Stimulated activated naive CD8-positive, alpha-beta T cell treated with anti-CD3 and anti-CD28 coated beads, Interleukin-15, Interleukin-2, amounts not matched to agents 100 U/mL and 50 U/mL, for 24 hours (primary cell): ENCODE measurements at places on chromosomes 5 and 9.

GRCh38 chr9:83346655-83347420 lies 191.4 kb downstream of the FRMD3 start:
- no peak for DNase-seq

DNA sequence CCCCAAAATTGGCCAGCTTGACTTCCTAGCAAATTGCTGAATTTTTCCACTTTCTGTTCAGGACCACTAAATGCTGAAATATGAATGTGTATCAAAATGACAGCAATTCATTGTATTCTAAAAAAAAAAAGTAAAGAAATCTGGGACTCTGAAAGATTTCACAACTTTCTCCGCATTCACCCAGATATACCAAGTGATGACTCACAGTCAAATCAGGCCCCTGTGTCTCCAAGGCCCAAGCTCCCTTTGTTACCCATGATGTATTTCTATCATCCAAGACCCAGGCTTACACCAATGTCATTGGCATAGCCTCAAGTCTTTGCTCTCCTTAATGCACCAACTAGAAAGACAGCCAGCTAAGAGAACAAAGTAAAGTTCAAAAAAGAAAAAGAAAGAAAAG lies 493.9 kb downstream of the NTRK2 start:
- DNase-seq, result no peak

- DNase-seq, result no peak
Measured at GRCh38 chr5:151496041-151496484, 48.7 kb downstream of the SLC36A1 start.

DNA sequence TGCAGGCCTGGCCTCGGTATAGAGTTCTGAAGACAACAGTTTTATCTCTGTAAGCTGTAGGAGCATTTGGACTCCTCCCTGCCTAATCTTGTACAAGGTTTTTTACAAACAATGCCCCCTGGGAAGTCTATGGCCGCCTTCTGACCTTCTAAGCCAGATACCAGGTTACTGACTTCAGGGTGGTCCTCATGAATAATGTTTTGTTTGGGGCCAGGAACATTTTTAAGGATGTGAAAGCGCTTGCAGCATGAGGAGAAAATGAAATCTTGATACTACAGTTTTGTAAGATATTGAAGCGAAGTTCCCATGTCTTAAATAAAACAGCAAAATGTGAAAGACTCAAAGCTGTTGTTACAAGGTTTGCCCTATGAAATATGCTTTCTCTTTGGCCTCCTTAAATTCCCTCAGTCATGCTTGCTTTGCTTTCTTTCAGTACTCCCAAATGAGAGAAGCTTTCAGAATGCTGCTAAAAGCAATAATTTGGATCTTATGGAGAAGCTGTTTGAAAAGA lies 5.2 kb downstream of the ANKDD1B start:
- no peak for DNase-seq

DNA sequence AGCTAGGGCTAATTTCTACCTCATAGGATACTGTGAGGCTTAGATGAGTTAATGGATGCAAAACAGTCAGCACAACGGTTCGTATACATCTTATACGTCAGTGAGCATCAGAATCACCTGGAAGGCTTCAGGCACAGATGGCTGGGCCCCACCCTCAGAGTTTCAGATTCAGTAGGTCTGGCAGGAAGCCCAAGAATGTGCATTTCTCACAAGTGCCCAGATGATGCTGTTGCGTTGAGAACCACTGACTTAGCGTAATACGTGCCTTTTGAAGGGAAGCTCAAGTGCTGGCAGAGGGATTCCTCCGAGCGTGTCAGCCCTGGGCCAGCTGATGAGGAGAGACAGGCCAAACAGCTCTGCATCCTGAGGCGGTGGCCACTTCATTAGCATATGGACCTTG lies 117.1 kb upstream of the WWC1 start:
- no peak for DNase-seq

DNA sequence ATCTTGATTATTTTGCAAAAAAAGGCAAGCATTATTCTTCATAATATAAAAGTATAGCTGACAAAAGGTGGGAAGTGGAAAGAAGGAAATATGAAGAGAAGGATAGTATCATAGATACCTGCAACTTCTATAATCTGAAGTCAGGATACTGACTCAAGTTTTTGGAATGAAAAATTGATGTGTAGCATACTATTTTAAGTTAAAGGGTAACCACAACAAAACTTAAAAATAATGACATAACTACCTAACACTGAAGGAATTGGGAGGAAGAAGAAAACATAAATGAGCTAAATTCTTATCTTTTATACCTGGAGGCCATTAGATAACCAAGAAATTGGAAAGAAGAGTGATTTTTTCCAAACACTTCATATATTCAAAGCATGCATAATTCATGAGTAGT lies 51.8 kb upstream of the TLE1 start:
- no peak for DNase-seq

DNA sequence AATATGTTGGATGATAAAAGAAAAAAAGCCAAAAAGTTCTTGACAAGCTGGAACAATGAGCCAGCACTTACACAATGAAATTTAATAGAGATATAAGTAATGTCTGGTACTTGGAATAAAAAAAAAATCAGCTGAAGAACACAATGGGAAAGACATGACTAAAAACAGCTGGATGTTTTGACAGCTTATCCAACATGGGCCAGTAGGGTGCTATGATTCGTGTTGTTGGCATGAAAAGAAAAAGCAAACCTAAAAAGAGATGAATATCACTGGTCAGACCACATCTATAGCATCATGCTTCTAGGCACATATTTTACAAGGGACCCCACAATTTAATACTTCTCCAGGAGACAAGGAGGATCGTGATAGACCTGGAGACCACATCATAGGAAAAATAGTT lies 175.3 kb downstream of the ARL15 start:
- no peak for DNase-seq

GRCh38 chr9:130590305-130590704 lies 10.9 kb downstream of the FUBP3 start:
- DNase-seq, result no peak

DNA sequence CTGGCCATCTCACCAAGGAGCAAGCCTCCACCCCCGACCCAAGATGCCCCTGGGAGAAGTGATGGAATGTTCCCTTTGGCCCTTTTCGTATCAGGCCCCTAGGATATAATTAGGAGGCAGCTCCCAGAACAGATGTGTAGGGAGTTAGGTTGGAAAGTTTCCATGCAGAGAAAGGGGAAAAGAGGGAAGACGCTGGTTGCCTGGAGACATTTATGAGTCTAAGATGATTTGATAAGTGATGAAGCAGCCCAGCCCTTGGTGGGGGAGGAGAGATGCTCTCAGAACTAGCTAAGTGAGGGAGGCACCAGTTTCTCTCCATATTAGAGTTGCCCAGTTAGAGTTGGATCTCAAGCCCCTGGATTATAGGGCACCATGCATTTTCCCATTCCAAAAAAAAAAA lies 137.5 kb downstream of the GNA14 start:
- no peak for DNase-seq
